ENCODE measurements at places on chromosomes 5 and 9. TPM values are rescaled to one million over a fixed set of nuclear protein-coding genes. Genes with fewer than 3 reads are reported as not detected.

Gene ZNF483
- 1.4 TPM for total RNA-seq

Gene PCDHGB6
- total RNA-seq = 0.89 TPM

Gene UCK1
- 24.1 TPM for total RNA-seq

Gene DDX4
- total RNA-seq = not detected

Gene CER1
- not detected for total RNA-seq

Gene MCC
- 8.6 TPM for total RNA-seq

Gene CAPSL
- not detected for total RNA-seq

Gene PIK3R1
- 12.6 TPM for total RNA-seq

Gene KCNV2
- not detected for total RNA-seq

Gene GLDC
- total RNA-seq = 1.8 TPM

Gene LRRC19
- total RNA-seq = not detected

Gene NAIP
- total RNA-seq = 0.89 TPM

Gene NR4A3
- not detected for total RNA-seq

Gene NR5A1
- not detected for total RNA-seq

Gene NUTM2G
- not detected for total RNA-seq

Gene DAPK1
- total RNA-seq = 1.1 TPM

Measured in myometrial cell (primary cell).